ENCODE measurements at places on chromosomes 7 and 10.

DNA sequence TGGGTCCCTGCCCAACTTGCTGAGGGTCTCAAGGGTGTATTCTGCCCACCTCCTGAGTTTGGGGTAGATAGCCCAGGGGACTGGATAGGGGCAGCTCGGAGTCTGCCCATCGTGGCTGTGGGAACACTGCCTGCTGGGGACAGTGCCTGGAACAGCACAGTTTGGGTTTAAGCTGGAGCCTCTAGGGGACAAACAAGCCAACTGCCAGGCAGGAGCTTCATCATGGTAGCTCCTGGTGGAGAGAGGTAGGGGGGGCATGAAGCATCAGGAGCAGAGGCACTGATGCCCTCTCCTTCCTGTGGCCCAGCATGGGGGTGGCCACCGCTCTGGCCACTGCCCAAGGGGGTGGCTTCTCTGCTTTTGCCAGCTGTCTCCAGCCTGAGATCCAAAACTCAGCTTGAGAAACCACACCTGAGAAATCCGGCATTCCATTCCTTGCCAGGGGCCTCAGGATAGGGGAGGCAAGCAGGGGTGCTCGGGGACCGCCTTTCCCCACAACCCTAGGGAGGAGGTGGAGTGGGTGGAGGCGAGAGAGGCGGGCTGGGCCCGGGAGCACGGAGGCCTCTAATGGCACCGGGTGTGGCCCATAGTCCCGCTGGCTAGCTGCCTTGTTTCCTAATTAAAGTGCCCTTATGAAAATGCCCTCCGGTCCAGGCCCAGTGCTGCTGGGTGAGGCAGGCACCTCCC lies 47.6 kb downstream of the UNC5B start:
- no peak for DNase-seq

DNA sequence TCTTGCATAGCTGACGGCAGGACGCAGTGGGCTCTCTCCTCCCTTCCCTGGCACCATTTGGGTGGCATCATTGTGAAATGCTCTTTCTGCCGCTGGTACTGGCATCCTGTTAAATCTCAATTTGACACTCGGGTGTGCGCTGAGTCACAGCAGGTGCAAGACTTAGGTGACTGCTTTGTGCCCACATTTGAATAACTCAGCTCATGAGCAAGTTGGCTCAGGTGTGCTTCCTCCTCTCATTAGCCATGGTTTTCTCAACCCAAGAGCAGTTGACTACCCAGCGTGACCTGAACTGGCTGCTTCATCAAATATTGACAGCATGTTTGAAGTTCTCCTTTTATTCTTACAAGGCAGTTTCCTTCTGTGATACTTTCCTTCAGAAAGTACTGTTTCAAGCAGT lies 24.6 kb upstream of the NFE2L3 start:
- DNase-seq: no peak

- no peak for DNase-seq
These were observed 98.1 kb downstream of the SDHAF3 start for GRCh38 chr7:97215556-97215955.

DNA sequence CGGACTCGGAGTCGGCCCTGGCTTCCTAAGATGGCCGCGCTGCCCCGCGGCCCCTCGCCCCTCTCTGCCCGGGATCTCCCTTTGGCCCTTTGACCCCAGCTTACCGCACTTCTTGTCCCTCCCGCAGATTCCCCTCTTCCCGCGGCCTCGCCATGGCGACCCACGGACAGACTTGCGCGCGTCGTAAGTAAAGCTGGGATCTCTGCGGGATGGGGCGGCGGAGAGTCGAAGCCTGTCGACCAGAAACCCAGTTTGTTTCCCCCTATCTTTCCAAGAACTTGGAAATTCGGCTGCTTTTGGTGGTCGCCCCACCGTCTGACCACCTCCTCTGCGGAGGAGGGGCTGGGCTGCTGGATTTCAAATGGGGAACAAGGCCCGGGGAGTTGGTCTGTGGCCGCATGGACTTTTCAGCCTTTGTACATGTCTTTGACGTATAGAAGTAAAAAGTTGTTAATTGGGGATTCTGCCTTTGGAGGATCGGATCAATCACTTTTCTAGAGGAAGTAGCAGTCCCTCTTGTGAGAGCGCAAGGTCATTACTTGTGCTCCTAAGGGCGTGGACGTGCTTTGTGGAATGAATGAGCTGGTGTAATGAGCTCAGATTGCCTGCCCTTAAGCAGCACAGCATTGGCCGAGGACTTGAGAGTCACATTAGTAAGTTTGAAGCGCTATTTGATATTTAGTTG lies 553 bp downstream of the VDAC2 start:
- peak; percentile 22 for DNase-seq

- DNase-seq: no peak
These were observed 733.9 kb upstream of the SORCS1 start for GRCh38 chr10:107898392-107898791.

GRCh38 chr10:75098902-75099673 lies 12.4 kb upstream of the SAMD8 start:
- DNase-seq: no peak

DNA sequence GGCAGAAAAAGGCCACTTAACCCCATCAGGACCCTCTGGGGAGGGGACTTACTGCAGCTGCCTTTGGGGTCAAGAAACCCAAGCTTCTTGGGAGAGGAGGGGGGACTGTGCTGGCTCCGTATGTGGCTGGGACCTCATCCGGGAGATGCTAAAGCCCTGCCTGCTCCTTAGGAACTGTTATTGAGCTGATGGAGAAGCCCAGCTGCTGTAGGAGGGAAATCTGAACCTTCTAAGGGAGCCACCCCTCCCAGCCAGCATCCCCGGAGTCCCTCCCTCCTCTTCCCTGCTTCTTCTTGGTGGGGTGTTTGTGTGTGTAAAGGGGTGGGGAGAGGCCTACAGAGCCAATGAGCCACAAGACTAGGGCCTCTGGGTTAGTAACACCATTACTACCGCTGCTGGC lies 8.2 kb downstream of the KCNIP2 start:
- DNase-seq: no peak

GRCh38 chr10:58264780-58265179 lies 2.9 kb downstream of the IPMK start:
- DNase-seq: no peak

Data from T-helper 1 cell (primary cell).